ENCODE measurements at places on chromosomes 6 and 20.
A peak's percentile ranks its signal among the peaks of the same experiment; 100 is the strongest.

GRCh38 chr20:58403272-58403671 is 14.2 kb downstream of the VAPB start:
- no peaks in the 10 kb centered on the region for H3K36me3 ChIP-seq
- no peaks in the 10 kb centered on the region for H3K27me3 ChIP-seq
- no peak overlapping the region for H3K4me3 ChIP-seq

DNA sequence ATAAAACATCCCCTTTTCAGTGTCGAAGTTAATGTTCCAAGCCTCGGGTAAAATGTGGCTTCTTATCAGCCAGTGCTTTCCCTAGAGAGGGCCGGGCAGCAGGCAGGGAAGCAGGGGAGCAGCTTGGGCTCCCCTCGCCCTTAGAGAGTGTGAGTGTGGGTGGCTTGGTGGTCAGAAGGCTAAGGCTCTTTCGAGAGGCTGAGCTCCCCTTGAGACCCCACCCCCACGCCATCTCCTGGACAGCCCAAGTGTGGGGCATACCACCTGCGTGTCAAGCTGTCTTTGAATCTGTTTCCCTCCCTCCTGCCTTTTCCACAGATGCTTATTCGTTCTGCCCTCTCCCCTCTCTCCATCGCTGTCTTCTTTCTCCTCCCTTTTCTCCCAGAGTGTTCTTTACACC is 95.1 kb upstream of the FOXP4 start:
- no peak overlapping the region for H3K4me3 ChIP-seq
- no peaks in the 10 kb centered on the region for H3K4me1 ChIP-seq
- DNase-seq = no peak
- no peak overlapping the region for H3K27ac ChIP-seq

DNA sequence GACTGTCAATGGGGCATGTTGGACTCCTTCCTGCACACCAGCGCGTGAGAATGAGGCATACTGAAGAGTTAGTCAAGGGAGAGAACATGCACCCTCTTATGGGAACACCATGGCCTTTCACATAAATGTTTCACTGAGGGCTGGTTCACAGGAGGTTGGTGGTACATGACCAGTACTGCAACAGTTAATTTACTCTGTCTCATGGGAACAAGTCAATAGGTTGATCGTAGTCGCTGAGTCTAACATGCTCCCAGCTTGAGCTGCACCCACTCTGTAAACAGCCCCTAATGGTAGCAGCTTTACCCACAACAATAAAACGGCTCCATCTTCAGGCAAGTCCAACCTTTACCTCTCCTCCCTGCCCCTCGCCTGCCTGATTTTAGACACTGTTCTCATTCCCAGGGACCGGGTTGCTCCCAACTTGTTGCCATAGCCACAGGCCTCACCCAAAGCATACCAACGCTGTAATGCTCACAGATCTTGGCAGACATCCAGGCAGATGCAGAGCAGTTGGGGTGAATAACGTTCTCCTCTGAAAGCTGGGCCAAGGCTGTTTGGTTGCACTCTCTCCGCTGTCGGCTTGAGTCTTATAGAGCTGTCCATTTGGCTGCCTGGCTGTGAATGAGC is 111.3 kb downstream of the LY86 start:
- no peak overlapping the region for H3K27ac ChIP-seq
- no peak for DNase-seq
- H3K4me1 ChIP-seq = no peaks in the 10 kb centered on the region
- no peak overlapping the region for H3K4me3 ChIP-seq
- H3K36me3 ChIP-seq = no peaks in the 10 kb centered on the region

DNA sequence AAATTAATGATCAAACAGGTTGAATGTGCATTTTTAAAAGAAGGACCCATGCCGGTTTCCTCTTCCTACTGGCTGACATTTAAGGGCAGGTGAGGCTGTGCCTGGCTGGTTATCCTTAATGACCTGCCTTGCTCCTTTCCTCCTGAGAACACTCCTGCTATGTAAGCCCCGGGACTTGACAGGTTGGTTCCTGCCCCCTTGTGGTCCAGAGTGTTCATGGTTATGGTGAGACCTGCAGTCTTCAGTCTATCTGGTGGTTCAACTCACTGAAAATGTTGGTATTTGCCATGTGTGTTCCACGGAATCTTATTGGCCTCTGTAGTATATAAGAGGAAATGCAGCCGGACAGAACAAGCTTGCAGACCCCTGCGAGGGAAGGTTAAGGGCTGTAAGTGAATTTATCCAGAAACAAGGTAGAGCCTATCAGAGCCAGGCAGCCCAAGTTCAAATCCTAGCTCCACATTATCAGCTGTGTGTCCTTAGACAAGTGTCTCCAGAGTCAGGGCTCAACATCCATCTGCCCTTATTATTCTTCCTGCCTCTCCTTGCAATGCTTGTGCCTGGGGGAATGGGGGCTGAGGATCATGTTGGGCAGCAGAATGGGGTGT is 5.2 kb upstream of the BPIFA3 start:
- no peaks in the 10 kb centered on the region for H3K4me1 ChIP-seq
- DNase-seq = peak; percentile 33
- H3K36me3 ChIP-seq = no peaks in the 10 kb centered on the region
- H3K4me3 ChIP-seq = no peak overlapping the region

DNA sequence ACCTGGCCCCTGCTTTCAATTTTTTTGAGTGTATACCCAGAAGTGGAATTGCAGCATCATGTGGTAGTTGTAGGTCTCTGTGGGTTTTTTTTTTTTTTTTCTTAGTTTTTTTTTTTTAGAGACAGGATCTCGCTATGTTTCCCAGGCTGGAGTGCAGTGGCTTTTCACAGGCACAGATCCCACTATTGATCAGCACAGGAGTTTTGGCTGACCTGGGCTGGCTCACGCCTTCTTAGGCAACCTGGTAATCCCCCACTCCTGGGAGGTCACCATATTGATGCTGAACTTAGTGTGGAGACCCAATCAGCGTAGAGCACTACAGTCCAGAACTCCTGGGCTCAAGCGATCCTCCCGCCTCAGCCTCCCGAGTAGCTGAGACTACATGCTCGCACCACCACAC is 25.9 kb downstream of the MTO1 start:
- no peaks in the 10 kb centered on the region for H3K4me1 ChIP-seq
- H3K27ac ChIP-seq = no peak overlapping the region
- H3K27me3 ChIP-seq = no peaks in the 10 kb centered on the region
- peaks cover 79% of the 10 kb centered on the region for H3K36me3 ChIP-seq

DNA sequence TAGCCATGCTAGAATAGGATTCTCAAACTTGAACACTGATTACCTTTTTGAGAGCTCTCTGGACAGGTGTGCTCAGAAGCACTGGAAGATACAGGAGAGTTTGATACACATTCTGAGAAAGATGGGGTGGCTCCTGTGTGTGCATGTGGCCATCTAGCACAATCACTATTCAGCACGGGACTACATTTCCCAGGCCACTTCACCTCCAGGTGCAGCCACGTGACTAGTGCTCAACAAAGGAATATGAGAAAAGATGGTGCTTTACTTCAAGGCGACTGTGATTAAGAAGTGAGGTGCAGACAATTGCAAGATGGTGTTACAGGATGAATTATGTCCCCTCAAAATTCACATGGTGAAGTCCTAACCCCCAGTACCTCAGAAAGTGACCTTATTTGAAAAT is 103.8 kb downstream of the BACH2 start:
- H3K27me3 ChIP-seq = no peaks in the 10 kb centered on the region
- no peak for DNase-seq
- H3K36me3 ChIP-seq = peaks cover 33% of the 10 kb centered on the region
- peaks cover 75% of the 10 kb centered on the region for H3K4me1 ChIP-seq
- H3K27ac ChIP-seq = peak overlapping the region; percentile 77
- H3K4me3 ChIP-seq = no peak overlapping the region

GRCh38 chr6:71066153-71066552 is 109.3 kb upstream of the B3GAT2 start:
- DNase-seq = no peak
- no peaks in the 10 kb centered on the region for H3K27me3 ChIP-seq
- H3K4me1 ChIP-seq = no peaks in the 10 kb centered on the region
- no peaks in the 10 kb centered on the region for H3K36me3 ChIP-seq

- no peaks in the 10 kb centered on the region for H3K36me3 ChIP-seq
- H3K4me1 ChIP-seq = no peaks in the 10 kb centered on the region
- DNase-seq = no peak
These were observed 67.3 kb downstream of the KCNB1 start for GRCh38 chr20:49415005-49415667.

GRCh38 chr6:16809753-16810358 is 48.6 kb upstream of the ATXN1 start:
- H3K36me3 ChIP-seq = no peaks in the 10 kb centered on the region
- no peaks in the 10 kb centered on the region for H3K27me3 ChIP-seq
- DNase-seq = no peak
- H3K4me1 ChIP-seq = no peaks in the 10 kb centered on the region
- H3K27ac ChIP-seq = no peak overlapping the region
- H3K4me3 ChIP-seq = no peak overlapping the region

GRCh38 chr6:158321960-158322359 is 9.7 kb downstream of the TULP4 start:
- H3K27me3 ChIP-seq = no peaks in the 10 kb centered on the region
- DNase-seq = no peak
- H3K4me1 ChIP-seq = peaks cover 48% of the 10 kb centered on the region
- no peak overlapping the region for H3K27ac ChIP-seq
- H3K36me3 ChIP-seq = no peaks in the 10 kb centered on the region

- DNase-seq = no peak
- no peaks in the 10 kb centered on the region for H3K4me1 ChIP-seq
- no peak overlapping the region for H3K27ac ChIP-seq
These were observed 36.4 kb upstream of the RPN2 start for GRCh38 chr20:37142708-37143107.

Data from B cell (primary cell).